Femur (tissue), 1 donor: ENCODE measurements at places on chromosomes 1 and 21.
A peak's percentile ranks its signal among the peaks of the same experiment; 100 is the strongest.

GRCh38 chr1:37006132-37006868 is 28.0 kb downstream of the GRIK3 start:
- no peak for DNase-seq

- DNase-seq: no peak
Observed at GRCh38 chr1:65267271-65267670, 42.1 kb upstream of the DNAJC6 start.

GRCh38 chr1:41038110-41038509 is 16.6 kb upstream of the SLFNL1 start:
- DNase-seq: no peak

DNA sequence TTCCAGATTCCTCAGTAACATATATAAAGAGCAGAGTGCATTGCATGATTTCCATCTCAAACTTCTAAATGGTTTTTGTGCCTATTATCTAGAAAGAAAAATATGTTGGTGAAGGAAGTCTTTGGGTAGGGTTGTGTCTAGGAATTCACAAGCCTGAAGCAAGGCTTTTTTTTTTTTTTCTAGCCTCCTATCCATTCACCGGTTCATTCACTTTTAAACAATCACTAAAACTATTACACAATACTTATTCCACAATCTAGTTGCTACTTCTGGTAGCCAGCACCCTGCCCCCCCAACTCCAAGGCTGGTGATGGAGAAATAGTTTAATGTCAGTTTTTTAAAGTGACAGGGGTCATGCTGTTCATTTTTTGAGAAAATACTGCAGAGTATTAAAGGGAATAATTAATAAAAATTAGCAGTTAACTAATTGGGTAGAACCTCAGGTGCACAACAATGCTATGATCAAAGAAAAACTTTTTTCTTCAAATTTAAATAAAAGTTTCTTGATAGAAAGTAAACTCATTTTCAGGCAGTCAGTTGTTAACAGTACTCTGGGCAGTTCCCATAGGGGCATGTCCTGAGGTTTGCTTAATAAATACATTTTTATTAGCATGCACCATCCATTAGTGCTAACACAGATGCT is 10.9 kb downstream of the IRF2BP2 start:
- no peak for DNase-seq

DNA sequence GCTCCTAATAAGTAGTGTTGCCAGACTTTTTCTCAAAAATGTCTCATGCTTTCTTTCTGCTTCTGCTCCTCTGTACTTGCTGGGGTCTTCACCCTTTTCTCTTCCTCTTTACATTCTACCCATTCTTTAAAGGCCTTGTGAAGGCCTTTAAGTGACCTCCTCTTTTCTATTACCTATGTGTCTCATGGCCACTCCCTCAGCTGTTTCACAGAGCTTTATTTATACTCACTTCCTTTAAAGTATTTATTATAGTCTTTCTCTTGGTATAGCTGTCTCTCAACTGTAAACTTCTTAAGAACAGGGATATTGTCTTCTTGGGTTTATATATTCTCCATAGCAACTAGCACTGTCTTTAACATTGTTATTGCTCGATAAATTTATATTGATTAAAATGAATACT is 792 bp downstream of the GOLPH3L start:
- no peak for DNase-seq

DNA sequence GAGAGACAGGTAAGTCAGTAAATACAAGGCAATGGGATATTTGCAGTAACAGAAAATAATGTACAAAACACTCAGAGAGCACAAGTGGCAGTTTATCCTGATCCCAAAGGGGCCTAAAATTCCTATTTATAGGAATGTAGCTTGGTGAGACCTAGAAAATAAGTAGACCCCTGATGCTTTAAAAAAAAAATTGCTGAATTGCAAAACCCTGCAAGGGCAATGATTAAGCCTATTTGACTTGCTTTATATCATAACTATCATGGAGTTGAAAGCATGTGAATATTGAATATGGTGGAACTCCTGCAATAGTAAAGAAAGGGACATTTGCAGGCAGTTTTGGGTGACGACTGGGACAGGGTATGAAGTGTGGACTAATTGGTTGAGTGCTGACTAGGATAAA is 101.9 kb upstream of the C1orf21 start:
- no peak for DNase-seq

- no peak for DNase-seq
Observed at GRCh38 chr1:1328254-1328653, 2.8 kb upstream of the TAS1R3 start.

DNA sequence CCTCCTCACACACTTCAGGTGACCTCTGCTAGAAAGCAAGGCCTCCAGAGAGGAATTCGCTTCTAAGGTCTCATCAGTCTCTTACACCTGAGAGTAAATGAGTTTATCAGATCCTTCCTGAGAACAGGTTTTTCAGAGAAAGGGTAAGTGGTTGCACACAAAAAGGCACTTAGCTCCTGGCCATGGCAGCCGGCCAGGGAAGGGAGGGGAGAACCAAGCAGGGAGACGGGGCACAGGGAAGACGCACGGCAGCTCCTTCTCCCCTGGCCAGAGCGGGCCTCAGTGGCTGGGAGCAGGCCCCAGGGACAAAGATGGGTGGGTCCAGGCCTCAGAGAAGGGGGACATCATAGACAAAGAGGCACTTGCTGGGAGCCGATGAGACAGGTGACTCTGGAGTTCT is 3.6 kb upstream of the TNNT2 start:
- no peak for DNase-seq

GRCh38 chr1:89429062-89429461 is 65.2 kb downstream of the GBP6 start:
- DNase-seq: no peak

GRCh38 chr21:17050646-17051045 is 462.2 kb upstream of the CXADR start:
- no peak for DNase-seq

DNA sequence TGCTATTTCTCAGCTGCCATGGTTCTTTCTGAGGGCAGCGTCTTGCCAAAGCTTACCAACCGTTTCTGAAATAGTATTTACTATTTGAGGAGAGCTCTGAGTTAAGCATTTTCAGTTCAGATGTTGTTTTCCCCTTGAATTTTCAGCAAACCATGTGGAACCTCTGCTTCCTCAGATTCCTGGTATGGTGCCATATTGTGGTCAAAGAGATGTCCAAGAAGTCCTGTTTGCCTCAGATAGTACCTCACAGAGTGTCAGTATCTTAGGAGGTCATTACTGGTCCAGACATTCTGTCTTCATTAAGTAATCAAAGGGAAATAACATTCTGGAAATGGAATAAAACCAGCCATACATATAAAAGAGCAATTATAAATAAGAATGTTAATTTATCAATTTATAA is 36.6 kb downstream of the VANGL2 start:
- no peak for DNase-seq

GRCh38 chr1:22592919-22593790 is 29.9 kb downstream of the EPHA8 start:
- DNase-seq: no peak

- no peak for DNase-seq
Observed at GRCh38 chr1:178510155-178510554, 2.8 kb upstream of the TEX35 start.

- no peak for DNase-seq
Observed at GRCh38 chr1:12565094-12565965, 52.7 kb downstream of the DHRS3 start.

DNA sequence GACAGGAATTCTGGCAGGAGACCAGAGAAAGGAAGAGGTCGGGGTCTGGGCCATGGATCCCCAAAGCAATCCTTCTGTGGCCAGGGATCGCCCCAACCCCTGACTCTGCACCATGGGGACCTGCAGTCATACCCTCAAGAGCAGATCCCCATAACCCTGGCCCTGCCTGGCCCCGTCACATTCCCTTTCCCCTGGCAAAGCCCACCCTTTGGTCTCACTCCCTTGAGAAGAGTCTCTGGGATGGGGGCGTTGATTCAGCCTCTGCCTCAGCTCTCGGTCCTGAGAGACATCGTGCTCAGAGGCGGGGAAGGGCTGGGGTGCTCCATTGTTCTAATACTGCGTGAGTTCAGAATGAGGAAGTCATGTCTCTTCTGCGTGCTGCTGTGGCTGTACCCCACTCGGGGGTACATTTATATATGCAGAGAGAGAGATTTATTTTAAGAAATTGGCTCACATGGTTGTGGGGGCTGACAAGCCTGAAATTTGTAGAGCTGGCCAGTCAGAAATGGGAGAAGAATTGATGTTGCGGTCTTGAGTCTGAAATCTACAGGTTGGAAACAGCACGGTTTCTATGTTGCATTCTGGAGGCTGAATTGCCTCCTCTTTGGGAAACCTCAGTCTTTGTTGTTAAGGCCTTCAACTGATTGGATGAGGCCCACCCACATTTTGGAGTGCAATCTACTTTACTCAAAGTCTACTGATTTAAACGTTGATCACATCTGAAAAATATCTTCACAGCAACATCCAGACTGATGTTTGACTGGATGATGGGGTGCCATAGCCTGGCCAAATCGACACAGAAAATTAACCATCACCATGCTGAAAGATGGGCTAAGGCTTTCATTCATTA is 4.2 kb upstream of the PADI2 start:
- no peak for DNase-seq

GRCh38 chr1:209343511-209343910 is 240.0 kb upstream of the CAMK1G start:
- no peak for DNase-seq

- peak; percentile 90 for DNase-seq
Observed at GRCh38 chr1:156122519-156123355, 8.2 kb downstream of the LMNA start.

DNA sequence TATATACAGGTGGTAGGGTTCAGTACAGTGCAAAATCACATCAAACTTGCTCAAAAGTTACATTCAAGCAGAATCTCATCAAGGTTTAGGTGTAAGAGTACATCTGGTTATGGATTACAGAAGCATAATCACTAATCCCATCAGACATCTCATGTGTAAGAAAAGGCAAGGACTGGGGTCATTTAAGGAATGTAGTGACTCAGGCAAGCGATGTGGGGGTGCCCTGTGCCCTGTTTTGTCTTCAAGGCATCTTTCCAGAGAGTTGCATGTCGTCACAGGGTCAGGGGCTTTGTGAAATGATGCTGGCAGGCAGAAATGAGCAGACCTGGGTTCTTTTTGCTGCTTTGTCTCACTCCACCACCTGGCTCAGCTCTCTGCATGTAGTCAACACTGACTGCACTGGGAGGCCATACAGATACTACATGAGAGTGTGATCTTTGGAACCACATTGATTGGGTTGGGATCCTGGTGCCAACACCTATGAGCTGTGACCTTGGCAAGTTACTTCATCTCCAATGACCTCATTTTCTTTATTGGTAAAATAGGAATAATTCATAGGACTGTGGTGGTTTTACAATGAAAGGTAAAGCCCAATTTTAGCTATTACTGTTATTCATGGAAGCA is 8.2 kb upstream of the HHIPL2 start:
- DNase-seq: no peak

- peak; percentile 1 for DNase-seq
Observed at GRCh38 chr1:227998374-227999055, 8.3 kb upstream of the WNT3A start.

DNA sequence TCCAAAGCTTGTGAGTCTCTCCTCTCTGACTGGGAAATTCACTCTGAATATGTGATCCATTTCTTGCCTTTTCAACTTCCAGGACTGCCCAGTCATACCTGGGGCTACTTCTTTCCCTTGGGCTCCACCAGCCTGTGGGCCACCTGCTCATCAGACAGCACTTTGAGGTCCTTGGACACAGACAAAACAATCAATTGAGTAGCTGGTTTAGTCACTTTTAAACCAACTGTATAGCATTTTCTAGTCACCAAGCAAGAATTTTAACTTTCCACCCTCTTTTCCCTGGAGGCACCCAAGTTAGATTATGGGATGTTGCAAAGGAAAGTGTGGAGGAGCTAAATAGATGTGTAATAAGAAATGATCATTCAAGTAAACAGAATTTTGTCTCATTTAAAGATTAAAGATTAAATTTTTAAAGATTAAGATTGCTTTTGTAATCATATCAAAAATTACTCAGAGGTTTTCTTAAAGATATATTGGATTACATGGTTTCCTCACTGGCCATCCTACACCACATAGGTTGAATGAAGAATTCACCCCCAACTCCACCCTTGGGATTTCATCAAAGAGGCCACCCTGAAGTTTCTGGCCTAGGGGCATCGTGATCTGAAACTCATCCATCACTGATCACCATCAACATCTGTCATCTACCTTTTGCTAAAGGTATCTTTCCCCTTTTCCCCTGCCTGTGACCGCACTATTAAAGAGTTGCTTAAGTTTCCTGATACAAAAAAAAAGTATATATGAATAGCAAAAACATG is 219.2 kb upstream of the NR5A2 start:
- no peak for DNase-seq

GRCh38 chr1:109838838-109839240 is 71.8 kb upstream of the CSF1 start:
- no peak for DNase-seq

DNA sequence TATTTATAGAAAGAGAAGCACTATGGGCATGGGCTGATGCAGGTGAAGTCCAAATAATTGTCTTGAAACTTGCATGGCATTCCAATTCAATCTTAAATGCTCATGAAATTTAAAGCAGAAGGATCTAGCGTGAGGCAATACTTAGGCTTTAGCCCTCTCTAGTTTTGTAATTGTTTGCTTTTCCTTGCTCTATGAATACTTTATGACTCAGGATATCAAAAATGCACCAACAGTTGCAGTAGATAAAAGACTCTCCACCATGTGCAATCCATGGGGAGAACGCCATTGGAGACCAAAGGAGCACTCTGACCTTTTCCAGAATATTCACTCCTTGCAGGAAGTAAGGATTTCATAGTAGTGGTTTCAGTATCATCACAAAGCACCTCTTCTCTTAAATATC is 436.4 kb downstream of the LRRIQ3 start:
- DNase-seq: no peak

GRCh38 chr1:2384130-2384860 is 7.1 kb downstream of the MORN1 start:
- no peak for DNase-seq

DNA sequence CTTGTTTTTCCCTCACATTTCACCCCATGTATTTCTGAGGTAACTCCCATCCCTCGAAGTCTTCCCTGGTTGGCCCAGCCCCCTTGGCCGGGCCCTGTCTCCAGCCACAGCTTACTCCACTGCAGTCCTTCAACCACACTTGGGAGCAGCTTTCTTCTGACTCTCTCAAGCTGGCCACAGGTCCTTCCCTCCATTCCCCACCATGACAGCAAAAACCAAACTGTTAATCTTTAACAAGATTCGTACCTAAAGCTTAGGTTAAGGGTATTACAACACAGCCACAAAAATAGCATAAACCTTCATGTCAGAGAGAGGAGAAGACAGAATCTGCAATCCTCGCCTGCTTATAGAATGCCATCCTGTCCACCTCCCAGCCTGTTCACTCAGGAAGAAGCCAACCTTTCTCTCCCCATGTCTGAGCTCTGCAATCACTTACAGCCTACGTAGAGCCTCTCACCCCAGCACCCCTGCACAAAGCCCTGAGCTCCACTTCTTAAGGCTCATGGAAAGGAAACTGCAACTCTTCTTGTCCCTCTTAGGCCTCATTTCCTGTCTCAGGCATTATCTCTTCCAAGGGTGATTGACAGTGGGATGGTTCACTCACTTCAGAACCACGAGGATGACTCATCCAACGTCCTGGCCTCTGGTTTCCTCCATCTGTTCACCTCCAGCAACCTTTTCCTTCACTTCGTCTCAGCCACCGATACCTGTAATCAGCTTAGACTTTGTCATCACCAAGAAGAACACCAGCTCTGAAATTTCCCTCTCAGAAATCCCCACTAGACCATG is 72.8 kb downstream of the CD2 start:
- DNase-seq: no peak

GRCh38 chr1:98387701-98388100 is 273.8 kb upstream of the SNX7 start:
- no peak for DNase-seq

GRCh38 chr1:169321539-169321938 is 46.1 kb downstream of the NME7 start:
- DNase-seq: no peak
